Activated naive CD8-positive, alpha-beta T cell treated with anti-CD3 and anti-CD28 coated beads for 36 hours (primary cell): ENCODE measurements at places on chromosomes 12 and 14.

GRCh38 chr12:132672116-132672515 lies 15.0 kb downstream of the POLE start:
- DNase-seq, result no peak

- DNase-seq, result no peak
Measured at GRCh38 chr12:124855275-124855957, 8.2 kb downstream of the SCARB1 start.

DNA sequence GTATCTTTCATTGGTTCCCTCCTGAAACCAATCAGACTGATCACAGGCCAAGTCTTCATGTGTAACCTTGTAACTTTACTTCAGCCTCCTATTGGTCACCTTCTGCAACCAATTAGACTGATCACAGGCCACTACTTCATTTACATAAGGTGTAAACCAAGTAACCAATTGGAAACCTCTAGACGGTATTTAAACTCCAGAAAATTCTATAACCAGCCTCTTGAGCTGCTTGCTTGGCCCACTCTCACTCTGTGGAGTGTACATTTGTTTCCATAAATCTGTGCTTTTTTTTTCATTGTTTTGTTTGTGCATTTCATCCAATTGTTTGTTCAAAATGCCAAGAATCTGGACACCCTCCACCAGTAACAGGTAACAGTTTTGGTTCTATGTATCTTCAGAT lies 47.5 kb downstream of the EIF2S3B start:
- peak; percentile 38 for DNase-seq

- no peak for DNase-seq
Measured at GRCh38 chr12:113203852-113204760, 17.2 kb upstream of the TPCN1 start.

DNA sequence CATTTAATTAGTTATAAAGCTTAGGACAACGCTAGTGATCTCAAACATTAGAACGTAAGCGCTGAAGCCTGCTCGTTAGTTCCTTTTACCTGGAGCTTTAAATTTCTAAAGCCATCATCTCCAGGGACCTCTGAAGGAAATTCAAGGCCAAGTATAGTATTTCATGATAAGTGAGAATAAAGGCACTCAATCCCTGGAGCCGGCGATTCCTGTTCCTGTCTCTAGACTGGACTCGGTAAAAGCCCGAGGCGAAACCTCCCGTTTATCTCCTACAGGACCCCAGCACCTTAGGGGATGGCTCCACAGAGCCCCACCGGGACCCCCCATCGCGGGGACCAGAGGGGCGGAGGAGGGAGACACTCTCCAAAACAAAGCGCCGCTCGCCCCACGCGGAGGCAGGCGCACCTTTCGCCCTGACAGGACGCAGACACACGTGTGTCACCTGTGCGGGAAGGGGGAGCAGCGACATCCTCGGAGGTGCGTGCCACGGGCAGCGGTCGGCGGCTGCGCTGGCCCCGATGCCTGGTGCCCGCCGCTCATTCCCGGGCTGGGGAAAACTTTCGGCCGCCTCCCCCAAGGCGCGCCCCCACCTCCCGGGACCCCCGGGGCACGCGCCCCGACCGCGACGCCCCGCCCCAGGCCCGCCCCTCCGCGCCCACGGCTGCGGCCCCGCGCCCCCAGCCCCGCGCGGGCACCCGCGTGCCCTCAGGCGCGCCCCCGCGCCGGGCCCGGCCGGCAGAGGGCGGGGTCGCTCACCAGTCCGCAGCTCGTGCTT lies 678 bp downstream of the RPS6KA5 start:
- DNase-seq, result peak; percentile 59

DNA sequence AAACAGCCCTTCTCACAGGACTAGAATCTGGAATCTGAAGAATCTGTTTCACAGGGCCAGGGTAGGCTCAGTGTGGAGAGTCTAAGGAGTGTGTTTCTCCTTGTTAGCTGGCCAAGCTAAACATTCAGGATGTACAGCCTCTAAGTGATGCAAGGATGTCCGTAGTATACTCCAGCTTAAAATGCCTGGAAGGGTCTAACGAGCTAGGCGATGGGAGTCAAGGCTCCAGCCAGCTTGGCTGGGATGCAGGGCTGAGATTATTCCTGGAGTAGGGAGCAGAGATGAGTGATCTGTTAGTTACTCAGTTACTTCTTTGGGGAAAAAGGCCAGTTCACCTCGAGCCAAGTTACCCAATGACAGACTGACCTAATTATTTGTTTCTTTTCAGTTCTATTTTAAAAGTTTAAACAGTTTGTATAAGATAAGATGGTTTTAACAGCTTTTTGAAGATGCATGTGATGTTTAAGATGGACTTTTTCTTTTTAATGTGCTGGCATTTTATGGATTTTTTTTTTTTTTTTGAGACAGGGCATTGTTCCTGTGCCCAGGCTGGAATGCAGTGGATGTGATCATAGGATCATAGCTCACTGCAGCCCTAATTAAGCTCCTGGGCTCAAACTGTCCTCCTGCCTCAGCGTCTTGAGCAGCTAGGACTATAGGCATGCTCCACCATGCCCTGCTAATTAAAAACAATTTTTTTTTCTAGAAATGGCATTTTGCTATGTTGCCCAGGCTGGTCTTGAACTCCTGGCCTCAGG lies 41.1 kb downstream of the SYNE2 start:
- DNase-seq, result no peak

- no peak for DNase-seq
Measured at GRCh38 chr14:57692671-57693070, 173.2 kb downstream of the SLC35F4 start.

GRCh38 chr12:113980054-113980453 lies 13.9 kb upstream of the RBM19 start:
- no peak for DNase-seq

DNA sequence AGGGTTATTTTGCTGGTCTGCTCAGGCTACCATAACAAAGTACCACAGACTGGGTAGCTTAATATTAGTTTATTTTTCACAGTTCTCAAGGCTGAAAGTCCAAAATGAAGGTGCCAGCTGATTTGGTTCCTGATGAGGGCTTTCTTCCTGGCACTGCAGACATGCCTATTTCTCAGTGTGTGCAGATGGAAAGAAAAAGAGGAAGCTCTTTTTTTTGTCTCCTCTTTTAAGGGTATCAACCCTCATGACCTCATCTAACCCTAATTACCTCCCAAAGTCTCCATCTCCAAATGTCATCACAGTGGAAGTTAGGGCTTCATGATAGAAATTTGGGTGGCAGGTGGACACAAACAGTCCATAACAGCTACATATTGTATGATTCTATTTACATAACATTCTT lies 25.0 kb upstream of the POLR3B start:
- no peak for DNase-seq

GRCh38 chr12:103994235-103994634 lies 28.6 kb downstream of the TDG start:
- no peak for DNase-seq

- no peak for DNase-seq
Measured at GRCh38 chr12:1466481-1467154, 127.8 kb downstream of the FBXL14 start.

GRCh38 chr12:110468214-110469048 lies at the start of the genes FAM216A and GPN3:
FAM216A (plus strand) TSS chr12:110468845; CDS start chr12:110468876, 31 bp downstream.
GPN3 (minus strand) TSS chr12:110468257; CDS start chr12:110468203, 54 bp downstream.
- DNase-seq, result peak; percentile 94

- DNase-seq, result no peak
Measured at GRCh38 chr12:1310653-1311052, 283.7 kb downstream of the FBXL14 start.

GRCh38 chr14:69152181-69152901 lies 578 bp downstream of the DCAF5 start:
- peak; percentile 9 for DNase-seq
